ENCODE measurements at places on chromosomes 3 and 15.

DNA sequence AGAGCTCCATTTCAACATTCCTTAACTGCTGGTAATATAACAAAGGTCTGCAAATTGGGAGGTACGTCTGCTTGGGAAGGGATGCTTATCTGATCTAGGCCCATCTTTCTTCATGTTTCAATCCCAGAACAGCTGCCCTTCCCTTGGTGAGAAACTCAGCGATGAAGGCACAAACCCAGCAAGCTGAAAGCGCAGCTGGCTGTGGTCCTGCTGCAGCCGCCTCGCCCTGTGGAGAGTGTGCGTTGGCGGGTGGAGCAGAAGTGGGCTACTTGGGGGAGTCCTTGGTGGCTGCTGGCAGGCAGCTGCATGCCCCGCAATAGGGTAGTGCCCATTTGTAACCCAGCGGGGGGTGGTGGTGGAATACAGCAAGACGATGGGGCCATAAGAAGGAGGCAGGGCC lies 160.6 kb upstream of the WNT5A start:
- no peak for DNase-seq

DNA sequence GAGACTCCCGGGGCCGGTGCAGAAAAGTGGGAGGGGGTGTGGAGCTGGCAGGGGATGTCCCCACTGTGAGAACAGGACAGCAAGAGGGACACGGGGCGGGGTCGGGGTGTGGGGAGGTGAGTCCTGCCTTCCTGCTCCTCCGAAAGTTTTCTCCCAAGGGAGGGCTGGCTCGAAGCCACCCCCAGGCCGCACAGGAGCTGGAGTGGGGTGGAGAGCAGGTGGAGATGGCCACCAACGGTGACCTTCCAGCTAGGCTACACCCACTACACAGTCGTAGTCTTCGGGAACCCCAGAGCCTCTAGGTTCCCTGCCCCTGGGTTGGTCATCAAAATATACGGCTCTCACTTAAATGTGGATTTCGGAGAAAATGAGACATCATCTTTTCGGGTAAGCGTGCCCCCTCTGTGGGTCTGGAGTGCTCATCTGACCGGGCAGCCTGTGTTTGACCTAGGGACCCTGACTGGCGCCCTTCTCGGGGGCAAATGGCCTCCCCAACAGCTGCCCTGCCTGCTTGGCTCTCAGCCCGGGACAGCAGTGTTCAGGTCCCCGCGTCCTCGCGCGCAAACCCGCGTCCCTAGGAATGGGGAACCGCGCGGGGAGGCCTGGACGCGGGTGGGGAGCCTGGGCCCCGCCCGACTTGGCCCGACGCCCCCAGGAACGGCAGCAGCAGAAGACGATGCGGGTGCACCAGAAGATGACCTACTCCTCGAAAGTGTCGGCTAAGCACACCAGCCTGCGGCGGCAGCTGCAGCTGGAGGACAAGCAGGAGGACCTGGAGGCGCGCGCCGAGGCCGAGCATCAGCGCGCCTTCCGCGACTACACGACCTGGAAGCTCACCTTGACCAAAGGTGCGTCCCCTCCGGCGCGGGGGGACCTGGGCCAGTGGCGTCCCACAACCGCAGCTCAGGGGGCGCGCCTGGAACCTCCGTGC lies 21.2 kb downstream of the CFAP100 start:
- DNase-seq = no peak

DNA sequence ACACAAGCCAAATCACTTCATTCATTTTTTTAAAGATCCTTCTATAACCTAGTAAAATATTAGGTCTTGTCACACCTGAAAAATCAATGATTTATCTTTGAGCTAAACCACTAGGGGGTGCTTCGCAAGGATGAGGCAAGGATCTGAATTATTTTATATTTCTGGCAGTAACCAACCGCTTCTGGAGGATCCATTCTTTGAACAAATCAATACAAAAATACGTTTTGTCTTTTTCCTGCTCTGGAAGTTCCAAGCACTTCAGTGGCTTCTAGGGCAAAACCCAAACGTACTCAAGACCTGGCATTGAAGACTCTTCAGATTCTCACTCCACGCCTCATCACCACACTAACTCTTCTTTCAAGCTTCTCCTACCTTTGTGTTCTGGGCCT lies 486 bp downstream of the LSG1 start:
- no peak for DNase-seq

- DNase-seq = no peak
Measured at GRCh38 chr3:87175732-87176131, 51.4 kb upstream of the CHMP2B start.

DNA sequence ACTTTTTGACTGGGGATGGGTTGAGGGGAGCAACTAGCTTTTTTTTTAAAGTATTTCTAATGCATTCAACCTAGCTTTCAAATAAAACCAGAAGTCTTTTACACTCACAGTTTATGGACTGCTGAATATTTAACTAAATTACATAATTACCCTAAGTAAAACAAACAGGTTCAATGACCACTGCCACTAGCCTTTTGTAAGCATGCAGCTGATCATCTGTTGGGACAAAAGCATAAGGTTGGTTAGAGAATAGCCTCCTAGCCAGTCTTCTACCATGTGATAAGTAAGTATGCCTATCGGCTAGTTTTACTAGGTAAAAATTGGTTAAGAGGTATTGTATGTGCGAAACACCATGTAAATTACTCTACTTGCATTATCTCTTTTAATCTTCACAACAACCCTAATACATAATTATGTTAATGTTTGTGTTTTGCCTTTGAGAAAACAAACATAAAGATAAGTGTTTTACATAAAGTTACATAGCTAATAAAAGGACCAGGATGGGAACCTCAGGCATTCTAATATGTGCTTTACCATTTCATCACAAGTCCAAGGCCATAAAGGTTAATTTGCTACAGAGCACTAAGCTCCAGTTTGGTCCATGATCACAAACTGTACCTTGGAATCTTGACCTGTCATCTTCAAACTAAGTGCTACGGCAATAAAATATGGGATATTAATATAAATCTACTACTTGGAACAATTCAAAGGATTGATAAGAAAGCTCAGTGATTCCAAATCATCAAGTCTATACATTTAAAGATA lies 13.2 kb downstream of the PFN2 start:
- no peak for DNase-seq

DNA sequence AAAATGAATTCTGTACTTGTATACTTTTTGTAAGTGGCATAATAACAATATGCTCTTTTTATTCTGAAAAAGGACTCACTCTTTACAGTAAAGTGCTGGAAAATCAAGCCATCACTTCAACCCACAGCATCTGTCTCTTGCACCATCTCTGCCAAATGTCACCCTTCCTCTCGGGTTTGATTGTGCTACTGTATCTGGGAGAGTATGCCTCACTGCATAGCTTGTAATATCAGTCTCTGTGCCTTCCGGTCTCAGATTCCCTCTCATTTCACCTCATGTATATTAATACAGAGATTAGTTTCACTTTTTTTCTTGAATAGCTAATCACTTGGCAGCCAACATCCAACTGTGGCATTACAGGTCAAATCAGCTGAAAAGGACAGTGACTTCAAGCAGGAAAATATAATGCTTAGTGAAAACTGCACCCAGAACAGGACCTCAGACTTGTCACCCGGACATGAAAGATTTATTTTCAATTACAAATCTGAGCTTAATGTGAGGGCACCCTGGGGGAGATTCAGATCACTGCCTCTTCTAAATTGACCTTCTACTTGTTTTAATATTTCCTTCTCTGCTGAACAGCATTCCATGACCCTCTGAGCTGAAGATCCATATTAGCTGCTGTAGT lies 605.8 kb upstream of the NAALADL2 start:
- DNase-seq = no peak

DNA sequence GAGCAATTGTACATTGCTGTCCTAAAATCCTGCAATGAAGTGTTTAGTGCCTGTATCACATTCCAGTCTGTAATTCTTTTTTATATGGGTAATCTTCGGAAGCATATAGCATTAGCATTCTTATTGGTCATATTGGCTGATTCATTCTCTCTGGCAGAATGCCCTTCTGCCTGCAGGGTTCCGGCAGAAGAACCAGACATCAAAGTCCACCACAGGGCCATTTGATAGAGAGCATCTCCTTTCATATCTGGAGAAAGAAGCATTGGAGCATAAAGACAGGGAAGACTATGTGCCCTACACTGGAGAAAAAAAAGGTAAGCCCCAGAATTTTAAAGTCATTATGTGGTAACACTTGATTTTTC lies 39.6 kb downstream of the TMOD3 start:
- no peak for DNase-seq

GRCh38 chr3:14201940-14202684 lies 23.5 kb downstream of the LSM3 start:
- no peak for DNase-seq

- no peak for DNase-seq
Measured at GRCh38 chr3:59367150-59367549, 317.3 kb upstream of the CFAP20DC start.

GRCh38 chr3:113223475-113224281 lies 12.3 kb downstream of the BOC start:
- DNase-seq = no peak

- DNase-seq = no peak
Measured at GRCh38 chr3:48837163-48837562, 10.5 kb downstream of the PRKAR2A start.

DNA sequence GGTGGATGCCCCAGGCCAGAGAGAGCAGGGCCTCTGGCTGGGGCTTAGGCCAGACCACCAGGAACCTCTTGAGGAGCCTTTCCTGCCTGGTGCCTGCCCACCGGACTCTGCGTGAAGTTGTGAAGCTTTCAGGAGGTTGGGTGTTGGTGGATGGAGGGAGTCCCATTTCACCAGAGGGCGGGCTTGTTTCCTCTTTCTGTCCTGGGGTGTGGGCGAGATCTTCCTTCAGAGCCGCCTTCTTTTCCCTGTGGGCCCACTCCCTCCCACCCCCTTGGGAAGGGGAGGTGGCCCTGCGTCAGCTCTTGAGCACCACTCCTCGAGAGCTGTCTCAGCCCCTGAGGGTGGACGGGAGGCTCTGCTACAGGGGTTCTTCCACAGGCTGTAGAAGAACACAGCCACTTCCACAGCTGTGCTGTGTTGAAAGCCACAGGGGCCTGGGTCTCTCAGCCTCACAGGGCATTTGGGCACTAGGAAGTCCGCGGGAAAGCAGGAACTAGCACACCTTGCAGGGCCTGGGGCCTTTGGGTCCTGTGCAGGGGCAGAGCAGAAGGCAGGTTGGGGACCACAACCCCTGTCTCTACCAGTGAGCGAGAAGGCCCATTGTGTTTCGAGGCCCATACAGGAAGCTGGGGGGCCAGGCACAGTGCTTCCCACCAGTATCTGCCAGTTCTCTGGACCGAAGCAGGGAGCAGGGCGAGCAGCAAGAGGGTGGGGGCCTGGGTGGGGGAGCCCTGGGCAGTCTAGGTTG lies 2.1 kb downstream of the AMIGO3 start:
- DNase-seq = no peak

DNA sequence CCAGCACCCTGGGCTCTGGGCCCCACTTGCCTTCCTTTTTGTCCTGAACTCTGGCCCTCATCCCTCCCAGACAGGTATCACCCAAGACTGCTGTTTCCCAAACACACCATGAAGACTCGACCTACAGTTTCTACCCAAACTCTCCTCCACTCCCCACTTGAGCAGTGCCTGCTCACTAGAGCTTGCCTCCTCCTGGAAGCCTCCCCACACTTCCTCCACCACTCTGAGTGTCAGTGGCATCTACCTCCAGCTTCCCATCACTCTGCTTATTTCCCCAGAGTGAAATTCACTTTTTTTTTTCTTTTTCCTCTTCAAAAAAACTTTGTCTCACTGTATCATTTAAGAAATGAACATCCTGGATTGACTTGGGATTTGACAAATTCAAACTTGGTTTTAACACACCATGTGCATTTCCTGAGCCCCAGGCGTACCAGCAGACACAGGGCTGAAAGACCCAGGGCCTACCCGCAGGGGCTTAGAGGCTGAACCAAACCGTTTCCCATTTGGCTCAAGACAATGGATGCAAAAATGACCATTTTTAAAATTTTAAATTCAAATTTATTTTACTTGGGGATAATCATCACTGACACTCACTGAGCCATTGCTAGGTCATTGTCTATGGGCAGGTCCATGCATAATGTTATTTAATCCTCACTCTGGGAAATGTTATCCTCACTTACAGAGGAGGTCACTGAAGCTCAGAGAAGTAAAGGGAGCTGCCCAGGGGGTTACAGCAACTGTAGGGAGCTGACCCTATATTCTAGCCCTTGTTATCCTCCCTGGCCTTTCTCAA lies 62.3 kb downstream of the IQSEC1 start:
- no peak for DNase-seq

- peak; percentile 67 for DNase-seq
Measured at GRCh38 chr3:46378426-46378942, 7.7 kb downstream of the CCR5 start.

- DNase-seq = no peak
Measured at GRCh38 chr3:125149462-125149861, 63.1 kb downstream of the SLC12A8 start.

DNA sequence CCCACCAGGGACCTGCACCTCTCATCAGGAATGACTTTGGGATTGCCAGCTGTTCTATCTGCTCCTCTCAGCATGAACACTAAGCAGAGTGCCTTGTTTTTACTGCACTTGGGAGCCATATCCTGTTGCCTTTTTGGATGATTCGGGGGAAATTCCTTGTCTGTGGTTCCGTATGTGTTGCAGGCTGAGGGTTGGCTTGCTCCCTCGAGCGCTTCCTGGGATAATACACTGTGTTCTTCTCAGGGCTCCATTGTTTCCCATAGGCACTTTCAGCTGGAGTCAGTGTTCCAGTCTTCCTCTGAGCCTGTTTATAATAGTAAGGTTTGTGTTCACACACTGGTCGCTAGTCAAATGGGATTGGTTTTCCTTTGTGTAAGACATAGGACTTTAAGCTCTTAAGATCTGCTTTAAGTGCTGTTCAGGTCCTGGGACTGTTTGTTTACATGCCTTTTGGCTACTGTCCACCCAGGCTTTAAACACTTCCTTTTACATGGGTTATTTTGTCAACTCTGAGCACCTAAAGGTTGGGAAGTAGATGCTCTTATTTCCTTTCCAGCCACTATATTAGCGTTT lies 23.4 kb downstream of the BOC start:
- DNase-seq = no peak

- no peak for DNase-seq
Measured at GRCh38 chr3:63168179-63168578, 109.9 kb upstream of the SYNPR start.

DNA sequence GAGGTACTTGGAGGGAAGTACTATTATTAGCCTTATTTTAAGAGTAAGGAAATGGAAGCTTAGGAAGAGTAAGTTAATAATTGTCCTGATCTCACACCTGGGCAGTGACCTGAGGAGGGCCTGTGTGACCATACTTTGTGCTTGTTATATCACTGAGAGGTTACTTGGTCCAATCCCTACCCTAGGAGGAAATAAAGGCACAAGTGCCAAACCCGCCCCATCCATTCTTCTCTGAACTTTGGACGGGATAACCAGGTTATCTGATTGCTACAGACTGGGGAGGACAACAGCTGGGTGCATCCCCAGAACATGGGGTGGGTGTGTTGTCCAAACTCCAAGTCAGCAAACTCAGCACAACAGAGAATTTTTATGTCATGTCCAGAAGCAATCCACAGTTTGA lies 77.7 kb upstream of the NR2E3 start:
- DNase-seq = no peak

- no peak for DNase-seq
Measured at GRCh38 chr3:138781012-138781470, 53.7 kb downstream of the PIK3CB start.

- DNase-seq = no peak
Measured at GRCh38 chr15:81008312-81008711, 7.6 kb downstream of the TLNRD1 start.

Measured in stimulated activated CD4-positive, alpha-beta T cell treated with anti-CD3 and anti-CD28 coated beads, Interleukin-12 subunit alpha, Interleukin-12 subunit beta, amount 100 ng/mL, for 24 hours (primary cell).